LoVo (cell line): ENCODE measurements at places on chromosomes 4 and X.

DNA sequence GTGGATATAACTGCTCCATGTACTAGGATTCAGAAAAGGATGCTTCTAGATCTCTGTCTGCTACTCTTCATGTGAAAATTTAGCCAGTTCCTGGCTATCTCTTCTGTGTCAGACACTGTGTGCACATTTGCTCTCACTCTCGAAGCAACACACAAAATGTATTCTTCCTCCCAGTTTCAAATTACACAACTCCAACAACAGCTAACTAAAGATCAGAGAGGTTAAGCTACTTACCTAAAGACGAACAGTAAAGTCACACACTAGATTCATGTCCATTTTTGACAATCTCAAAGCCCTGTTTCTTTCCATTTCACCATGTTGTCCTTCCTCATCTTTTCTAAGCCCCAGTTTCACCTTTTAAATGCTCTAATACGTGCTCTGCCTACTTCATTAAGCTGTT is 2.2 kb downstream of the CLNK start:
- DNase-seq: no peak

DNA sequence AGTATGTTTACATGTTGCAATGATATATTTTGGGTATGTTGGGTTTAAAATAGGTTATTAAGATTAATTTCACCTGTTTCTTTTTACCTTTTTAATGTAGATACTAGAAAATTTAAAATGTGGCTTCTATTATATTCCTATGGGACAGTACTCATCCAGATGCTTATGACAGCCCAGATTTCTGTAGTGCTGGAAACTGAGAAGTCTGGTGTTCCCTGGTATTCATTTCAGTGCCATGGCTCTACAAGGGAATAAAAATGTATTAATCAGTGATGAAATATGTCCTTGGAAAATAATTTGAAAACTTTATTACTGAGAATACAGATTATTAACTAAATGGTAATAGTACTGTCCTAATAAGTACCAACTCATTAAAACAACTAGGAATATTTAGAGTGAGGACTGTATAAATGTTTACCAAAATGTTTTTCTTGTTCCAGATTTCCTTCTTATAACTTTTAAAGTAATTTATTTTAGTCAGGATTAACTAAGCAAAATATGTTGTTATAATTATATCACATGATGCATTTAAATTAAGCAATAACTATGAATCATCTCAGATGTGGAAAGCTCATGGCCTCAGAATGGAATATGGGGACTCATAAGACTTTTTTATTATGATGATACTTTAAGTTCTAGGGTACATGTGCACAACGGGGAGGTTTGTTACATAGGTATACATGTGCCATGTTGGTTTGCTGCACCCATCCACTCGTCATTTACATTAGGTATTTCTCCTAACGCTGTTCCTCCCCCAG is 25.3 kb downstream of the ARHGAP24 start:
- DNase-seq: no peak

DNA sequence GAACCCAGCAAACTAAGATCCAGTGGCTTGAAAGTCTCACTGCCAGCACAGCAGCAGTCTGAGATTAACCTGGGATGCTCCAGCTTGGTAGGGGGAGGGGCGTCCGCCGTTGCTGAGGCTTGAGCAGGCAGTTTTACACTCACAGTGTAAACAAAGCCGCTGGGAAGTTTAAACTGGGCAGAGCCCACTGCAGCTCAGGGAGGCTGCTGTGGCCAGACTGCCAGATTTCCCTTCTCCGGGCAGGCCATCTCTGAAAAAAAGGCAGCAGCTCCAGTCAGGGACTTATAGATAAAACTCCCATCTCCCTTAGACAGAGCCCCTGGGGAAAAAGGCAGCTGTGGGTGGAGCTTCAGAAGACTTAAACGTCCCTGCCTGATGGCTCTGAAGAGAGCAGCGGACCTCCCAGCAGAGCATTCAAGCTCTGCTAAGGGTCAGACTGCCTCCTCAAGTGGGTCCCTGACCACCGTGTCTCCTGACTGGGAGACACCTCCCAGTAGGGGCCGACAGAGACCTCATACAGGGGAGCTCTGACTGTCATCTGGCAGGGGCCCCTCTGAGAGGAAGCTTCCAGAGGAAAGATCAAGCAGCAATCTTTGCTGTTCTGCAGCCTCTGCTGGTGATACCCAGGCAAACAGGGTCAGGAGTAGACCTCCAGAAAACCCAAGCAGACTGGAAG is 45.1 kb upstream of the CDX4 start:
- no peak for DNase-seq

DNA sequence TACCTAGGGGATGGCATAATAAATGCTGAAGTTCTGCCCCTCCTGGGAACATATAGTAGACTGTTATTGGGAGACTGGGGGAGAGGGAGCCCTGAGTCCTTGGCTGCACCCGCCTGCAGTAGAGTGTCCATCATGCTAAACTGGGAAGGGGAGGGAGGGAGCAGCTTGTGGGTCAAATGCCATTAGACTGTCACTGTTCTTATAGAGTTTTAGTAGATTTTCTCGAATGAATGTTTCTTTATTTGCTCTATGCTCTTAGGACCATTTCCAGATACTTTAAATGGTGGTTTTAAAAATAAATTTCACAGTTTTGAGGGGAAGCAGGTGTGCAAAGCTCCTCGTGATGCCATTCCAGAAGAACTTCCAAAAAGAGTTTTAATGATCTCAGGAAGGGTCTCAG is 111.6 kb upstream of the USP9X start:
- DNase-seq: no peak

GRCh38 chr4:183182873-183183725 is 84.0 kb downstream of the WWC2 start:
- DNase-seq: peak; percentile 9

DNA sequence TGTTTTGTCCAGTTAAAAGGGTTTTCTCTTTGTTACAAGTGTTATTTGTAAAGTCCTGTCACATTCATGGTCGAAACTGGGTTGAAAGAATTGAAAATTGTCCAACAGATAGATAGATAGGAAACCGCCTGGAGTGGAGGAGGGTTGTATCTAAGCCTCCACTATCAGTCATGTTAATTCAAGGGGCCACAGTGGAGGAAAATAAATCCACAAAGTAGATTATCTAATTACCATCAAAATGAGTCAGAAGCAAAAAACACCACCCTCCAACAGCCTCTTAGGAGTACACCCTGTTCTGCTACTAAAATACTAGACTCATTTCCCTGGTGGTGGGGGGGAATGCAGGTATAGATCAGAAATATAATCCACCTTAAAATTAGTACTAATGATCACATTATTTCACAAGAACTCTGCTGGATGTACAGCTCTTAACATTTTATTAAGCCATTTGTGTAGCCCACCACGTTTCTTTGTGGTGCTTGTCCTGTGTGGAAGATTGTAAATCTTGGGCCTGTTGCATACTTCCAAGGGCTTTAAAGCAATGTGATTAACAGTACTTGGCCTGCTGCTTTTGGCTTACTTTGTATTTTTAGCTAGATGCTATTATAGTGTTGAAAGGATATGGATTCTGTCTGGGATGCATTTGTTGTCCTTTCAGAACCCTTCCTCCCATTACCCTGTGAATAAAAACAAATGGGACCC is 26.8 kb downstream of the RBBP7 start:
- no peak for DNase-seq

DNA sequence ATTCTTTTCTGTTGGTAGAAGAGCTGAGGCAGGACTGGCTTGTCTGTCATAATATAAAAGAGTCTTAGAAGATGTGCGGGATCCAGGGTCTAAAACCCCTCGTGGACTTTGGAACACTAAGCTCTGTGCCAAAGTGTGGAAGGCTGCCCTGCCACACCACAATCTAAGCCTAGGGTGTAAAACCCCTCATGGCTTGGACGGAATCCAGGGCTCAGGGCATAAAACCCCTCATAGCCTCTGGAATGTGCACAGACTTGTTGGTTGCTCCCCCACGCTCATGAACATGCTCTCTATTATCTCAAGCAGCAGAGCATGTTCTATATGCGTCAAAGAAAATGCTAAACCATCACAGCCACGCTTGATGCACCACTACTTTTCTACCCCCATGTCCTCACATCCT is 483.6 kb downstream of the GABRG1 start:
- DNase-seq: no peak

DNA sequence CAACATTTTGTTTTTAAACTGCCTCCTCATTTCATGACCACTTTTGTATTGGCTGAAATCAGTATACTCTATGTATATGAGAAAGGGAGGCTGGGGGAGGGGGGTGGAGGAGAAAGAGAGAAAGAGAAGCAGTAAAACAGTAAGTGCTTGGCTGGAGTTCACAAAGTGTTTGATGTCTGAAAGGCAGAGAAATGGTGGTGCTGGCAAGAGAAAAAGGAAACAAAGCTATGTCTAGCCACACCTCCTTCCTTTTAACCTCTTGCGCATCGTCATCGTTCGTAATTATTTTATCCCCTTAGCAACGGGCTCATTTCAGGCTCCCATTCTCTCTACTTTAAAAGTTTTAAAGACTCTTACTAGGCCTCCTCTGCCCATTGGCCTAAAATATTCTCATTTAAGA is 25.6 kb downstream of the RPA4 start:
- no peak for DNase-seq

- no peak for DNase-seq
Measured at GRCh38 chr4:140463182-140463581, 34.9 kb downstream of the MGAT4D start.

DNA sequence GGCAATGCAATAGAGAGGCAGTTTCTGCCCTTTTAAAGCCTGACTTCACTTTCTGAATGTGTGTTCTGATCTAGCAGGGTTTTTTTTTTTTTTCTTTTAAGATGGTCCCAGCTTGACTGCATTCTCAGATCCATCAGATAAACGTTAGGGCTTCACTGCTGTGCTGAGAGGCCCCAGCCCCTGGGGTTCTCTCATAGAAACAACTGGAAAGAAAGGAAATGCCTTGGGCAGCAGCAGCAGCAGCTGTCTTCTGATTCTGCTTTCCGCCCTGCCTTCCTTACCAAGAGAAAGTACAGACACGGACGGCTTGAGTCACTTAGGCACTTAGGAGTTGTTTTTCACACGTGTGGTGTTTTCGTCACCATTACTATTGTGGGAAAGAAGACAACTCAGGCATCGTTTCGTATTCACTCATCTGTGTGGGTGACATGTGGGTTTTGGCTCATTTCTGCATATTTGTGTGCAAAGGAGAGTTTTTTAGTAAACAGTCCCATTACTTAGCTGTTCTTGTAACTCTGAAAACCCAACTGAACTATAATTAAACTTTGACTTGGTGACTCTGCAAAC is 172.0 kb downstream of the PTTG2 start:
- DNase-seq: peak; percentile 39

- DNase-seq: no peak
Measured at GRCh38 chr4:113555868-113556267, 205.7 kb downstream of the CAMK2D start.

- peak; percentile 69 for DNase-seq
Measured at GRCh38 chr4:37890801-37891259, at the start of gene TBC1D1. Gene TBC1D1 (plus strand): TSS chr4:37891084. CDS start chr4:37902096, 11,012 bp downstream.

DNA sequence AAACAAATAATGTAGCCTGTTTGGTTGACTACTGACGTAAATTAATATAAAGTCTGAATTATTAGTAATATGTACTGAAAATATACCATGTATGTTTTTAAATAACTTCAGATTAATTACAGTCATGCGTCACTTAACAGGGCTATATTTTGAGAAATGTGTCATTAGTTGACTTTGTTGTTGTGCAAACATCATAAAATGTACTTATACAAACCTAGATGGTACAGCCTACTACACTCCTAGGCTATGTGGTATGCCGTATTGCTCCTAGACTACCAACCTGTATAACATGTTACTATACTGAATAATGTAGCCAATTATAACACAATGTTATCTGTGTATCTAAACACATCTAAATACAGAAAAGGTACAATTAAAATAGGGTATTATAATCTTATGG is 66.6 kb downstream of the RNF150 start:
- DNase-seq: no peak

DNA sequence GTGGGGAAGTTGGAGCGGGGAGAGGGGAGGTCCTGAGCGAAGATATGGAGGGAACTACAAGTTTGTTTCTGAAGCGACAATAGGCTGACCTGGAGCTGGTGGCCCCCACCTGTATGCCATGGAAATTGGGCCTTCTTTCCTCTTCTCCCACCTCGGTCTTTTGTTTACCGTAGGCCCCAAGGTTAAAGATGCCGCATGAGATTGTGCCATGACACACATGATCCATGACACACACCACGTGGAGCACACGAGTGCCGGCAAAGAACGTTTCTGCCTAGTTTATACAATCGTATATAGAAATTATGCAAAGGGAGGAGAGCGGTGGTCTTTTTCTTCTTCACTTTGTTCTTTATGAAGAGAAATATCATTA is 408 bp downstream of the TMEM33 start:
- peak; percentile 28 for DNase-seq

GRCh38 chr4:52017814-52018213 is 2.3 kb downstream of the LRRC66 start:
- peak; percentile 25 for DNase-seq

DNA sequence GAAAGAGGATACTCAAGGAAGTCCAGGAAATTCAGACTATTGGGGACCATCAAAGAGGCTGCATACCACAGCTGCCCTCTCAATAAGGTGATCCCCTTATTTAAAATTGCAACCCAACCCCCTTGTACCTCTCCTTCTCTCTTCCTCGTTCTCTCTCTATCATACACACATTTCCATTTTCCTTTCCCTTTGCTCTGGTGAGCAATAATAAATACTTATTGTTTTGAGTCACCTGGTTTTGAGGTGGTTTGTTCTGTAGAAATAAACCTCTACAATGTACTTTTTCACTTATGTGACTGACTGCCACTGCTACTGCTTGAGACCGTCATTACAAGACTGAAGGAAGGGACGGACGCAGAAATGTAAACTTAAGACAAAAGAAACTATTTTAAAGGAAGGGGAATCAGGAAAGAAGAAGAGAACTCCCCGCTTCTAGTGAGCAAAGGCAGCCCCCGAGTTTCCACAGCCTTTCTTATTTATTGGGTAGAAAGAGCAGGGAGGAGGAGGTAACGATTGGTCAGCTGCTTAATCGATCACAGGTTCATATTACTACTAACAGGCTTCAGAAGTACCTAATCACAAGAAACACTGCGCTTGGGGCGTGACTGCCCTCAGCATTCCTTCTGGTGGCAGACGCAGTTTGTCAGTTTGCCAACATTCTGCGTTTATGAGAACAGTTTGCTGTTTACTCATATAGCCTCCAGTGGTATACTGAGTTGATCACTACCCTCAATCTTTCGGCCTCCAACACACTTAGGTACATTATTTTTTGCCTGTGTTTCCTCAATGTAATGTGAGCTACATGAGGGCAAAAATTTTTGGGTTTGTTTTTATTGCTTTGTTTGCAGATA is 16.9 kb upstream of the TMEM165 start:
- peak; percentile 68 for DNase-seq

DNA sequence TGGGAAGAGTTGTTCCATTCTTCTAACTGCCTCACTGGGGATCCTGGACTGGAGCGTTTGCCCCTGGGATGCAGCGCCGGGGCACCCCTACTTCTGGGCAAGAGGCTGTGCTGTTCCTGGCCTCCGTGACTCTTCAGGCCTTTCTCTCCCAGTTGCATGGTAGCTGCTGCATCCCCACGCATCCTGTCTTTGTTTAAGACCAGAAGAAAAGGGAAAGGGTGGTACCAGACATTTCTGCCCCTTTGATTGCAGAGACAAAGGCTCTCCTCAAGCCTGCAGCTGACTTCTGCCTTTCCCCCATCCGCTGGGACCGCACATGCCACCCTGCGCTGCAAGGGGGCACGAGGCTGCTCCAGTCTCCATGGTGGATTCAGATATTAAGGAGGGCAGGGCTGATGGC is 70.4 kb downstream of the SHROOM2 start:
- DNase-seq: no peak
